H4 (cell line): ENCODE measurements at places on chromosomes 12 and 14.

DNA sequence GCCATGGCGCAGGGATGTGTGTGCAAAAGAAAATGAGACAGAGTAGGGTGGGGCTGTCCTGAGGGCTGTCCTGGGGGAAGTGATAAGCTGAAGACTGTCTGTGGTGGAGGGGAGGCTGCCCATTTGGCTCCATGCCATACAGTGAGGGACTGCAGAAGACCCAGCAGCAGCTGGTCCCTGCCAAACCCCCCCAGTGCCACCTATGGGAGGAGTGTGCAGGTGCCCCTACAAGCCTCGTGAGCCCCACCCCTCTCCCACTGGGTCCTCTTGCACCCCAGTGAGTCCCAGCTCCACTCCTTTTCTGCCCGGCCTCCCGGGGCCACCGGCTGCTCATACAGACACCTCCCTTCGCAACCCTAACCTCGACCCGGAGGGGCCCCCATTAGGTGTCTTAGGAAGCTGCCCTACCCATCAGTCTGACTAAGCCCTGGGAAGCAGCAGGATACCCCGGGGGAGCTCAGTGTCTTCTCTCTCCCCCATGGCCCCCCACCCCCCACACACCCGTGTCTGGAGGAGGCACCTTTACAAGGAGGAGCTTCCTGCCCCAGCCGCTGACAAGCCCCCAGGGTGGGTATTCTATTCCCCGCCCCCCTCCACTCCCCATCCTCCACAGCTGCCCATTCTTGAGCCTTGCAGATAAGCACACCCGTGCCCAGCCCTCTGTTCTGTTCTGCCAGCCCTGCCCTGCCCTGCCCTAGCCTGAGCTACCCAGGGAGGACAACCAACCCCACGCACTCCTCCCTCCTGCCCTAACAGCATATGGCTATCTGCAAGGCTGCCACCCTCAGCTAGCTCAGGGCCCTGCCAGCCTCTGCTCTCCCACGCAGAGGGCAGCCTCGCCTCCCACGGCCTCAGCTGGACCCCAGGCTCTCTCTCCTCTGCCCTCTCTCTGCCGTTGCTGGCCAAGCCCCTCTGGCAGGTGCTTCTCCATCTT lies 41.9 kb downstream of the SLC6A12 start:
- no peak for DNase-seq

DNA sequence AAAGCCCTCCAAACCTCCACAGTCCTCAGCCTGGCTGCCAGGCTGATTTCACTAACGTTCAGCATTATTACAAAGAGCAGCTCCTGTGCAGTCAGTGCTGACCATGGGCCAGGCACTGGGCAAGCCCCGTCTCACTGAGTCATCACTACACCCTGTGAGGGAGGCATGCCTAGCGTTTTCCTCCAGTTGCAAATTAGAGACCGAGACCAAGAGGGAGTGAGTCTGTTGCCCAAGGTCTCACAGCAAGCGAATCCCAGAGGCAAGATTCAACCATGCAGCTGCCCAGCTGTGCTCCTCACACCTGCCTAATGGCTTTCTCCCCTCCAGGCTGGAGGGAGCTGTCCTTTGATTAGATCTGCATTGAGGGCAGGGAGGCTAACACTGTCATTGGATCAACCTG lies 229.3 kb upstream of the LHX5 start:
- DNase-seq, result no peak

DNA sequence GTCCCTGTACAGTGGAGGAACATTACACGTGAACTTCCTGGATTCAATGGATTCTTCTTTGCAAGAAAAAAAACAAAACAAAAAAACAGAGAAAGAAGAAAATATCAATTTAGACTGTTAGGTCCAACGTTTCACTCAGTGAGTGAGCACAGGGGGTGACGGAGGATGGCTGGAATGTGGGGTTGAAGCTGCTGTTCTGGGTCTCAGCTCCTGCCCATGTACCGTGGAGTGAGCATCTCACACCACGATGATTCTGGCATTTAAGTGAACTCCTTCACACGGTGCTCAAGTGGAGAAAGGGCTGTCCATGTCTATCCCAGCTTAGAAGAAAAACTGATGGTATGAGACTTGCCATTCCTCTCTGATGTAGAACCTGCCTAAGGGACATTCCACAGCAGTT lies 23.2 kb downstream of the CCND2 start:
- no peak for DNase-seq

DNA sequence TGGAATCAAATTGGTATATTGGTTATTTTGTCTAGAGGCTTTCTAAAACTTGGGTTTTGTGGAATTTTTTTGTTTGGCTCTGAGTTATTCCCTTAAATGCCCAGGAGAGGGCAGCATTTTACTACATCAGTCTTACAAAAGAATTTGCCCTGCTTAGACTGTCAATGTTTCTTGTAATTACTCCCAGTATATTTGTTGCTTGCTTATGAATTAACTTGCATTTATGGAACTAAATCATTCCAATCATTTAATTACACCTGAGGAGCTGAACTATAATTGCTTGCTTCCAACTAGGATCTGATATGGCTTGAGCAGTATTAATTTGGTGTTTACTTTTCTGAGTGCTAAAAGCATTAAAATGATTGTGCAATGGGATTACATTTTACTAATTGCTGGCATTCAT lies 48.7 kb downstream of the MIPOL1 start:
- DNase-seq, result peak; percentile 45
